ENCODE measurements at places on chromosomes 1 and 21.

DNA sequence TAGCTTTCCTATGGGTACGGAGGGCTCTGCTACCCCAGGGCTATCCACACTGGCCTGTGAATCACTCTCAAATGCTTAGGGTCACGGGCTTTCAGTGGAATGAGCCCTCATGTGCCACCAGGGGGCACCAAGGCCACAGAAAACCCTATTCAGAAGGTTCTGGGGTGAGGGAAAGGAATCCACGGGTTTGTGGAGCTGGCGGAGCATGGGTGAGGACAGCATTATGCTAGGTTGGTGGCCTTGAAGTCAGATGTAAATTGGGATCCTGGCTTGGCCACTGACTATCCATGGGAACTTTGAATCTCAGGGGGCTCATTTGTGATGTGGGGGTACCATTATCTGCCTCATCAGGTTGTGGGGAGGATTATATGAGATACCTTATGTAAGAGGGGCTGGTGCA is 5.1 kb upstream of the LAMTOR5 start:
- peak; percentile 25 for DNase-seq

- DNase-seq = no peak
Observed at GRCh38 chr21:28758042-28758882, 234.4 kb downstream of the LTN1 start.

- no peak for DNase-seq
Observed at GRCh38 chr1:157044326-157044725, 1.2 kb downstream of the ARHGEF11 start.

DNA sequence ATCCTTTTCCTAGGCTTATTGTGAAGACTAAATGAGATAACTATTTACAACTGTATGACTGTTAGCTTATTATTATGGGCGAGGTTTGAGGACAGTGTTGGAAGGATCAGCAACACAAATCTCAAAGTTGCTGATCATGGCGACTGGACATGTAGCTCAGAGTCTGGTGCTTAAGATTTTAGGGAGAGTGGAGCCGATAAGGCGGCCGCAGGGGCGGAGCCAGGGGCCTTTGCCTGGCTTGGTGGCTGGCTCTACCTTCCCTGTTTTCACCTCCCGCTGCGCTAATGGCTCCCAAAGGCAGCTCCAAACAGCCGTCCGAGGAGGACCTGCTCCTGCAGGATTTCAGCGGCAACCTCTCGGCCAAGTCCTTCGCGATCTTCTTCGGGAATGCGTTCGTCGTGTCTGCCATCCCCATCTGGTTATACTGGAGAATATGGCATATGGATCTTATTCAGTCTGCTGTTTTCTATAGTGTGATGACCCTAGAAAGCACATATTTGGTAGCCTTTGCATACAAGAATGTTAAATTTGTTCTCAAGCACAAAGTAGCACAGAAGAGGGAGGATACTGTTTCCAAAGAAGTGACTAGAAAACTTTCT is 45.5 kb downstream of the GIPC2 start:
- no peak for DNase-seq

GRCh38 chr1:17837233-17838030 is 82.3 kb downstream of the ACTL8 start:
- DNase-seq = no peak

- DNase-seq = no peak
Observed at GRCh38 chr1:22606161-22606560, 30.3 kb upstream of the C1QA start.

DNA sequence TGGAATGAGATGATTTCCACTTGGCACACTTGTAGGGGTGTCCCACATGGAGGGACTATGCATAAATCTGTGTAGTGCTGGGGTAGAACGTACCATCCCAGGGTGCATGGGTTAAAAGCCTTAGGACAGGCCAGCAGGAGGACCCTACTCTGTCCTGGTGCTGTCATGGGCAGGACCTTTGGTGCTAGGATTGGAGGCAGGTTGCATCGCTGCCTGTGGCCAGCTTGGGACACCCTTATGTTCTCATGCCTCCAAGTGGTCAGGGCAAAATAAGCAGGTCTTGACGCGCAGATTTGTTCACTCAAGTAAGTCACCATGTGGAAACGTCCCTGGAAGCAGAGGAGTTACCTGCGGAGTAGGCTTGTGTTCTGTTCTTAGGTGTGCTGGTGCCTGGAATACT is 49.5 kb upstream of the RAB3GAP2 start:
- no peak for DNase-seq

GRCh38 chr1:59180735-59181134 is 116.2 kb upstream of the FGGY start:
- no peak for DNase-seq

GRCh38 chr1:160779626-160780397 is 16.2 kb upstream of the LY9 start:
- no peak for DNase-seq

- DNase-seq = no peak
Observed at GRCh38 chr21:33299181-33299752, 25.5 kb upstream of the IFNAR1 start.

- DNase-seq = no peak
Observed at GRCh38 chr1:167836197-167836596, 77.7 kb downstream of the ADCY10 start.

DNA sequence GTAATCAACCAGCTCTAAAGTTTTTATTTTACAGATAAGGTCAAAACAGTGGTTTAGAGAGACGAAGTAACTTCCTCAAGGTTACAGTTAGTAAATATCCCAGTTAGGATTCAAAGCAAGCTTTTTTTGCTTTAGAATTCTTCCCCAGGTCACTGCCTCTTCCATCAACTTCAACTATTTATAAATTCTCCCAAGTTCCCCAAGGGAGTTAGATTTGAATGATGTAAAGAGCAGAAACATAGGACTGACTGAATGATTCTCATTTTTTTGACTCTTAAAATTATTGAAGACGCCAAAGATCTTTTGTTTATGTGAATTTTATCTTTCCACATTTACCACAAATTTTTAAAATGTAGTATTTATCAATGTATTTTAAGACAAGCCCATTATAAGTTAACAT is 4.1 kb downstream of the POGZ start:
- no peak for DNase-seq

DNA sequence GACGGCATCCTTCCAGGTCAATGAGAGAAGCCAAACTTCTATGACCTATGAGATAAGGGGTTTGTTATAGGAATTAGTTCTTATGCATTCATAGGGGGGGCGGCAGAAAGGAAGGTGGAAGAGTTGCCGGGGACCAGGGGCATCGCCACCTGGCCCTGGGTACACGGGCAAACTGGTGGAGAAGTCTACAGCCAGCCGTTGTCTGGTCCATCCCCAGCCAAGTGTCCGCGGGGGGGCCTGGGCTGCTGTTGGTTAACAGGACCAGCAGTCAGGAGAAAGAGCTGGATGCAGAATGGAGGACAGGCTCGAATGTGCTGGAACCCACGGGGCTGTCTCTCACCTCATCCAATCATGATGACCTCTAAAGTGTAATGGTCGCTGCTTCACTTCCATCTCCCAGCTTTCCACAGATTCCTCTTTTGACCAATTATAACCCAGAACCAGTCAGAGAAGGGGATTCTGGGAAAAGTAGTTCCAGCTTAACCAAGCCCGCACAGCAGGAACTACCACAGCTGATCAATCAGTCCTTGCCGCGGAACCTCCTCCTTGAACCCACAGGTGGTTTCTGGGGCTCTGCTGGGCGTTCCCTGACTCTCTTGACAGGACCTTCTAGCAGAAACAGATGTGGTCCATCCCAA is 17.8 kb downstream of the TMEM51 start:
- no peak for DNase-seq

GRCh38 chr1:204377800-204378668 is 18.3 kb upstream of the PLEKHA6 start:
- DNase-seq = peak; percentile 20

DNA sequence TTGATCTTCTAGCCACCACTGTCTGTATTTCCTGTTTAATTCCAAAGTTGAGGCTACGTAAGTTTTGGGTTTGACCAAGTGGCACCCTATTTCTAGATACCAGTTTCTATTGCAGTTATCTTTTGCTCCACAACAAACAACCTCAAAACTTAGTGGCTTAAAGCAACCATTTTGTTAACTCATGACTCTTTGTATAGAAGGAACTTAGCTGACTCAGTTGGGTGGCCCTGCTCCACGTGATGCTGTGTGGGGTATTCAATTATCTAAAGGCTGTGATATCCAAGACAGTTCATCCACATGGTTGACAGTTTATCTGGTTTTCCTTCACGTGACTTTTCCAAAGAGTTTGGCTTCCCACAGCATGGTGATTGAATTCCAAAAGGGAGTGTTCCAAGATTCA is 34.8 kb downstream of the PDC start:
- DNase-seq = no peak

DNA sequence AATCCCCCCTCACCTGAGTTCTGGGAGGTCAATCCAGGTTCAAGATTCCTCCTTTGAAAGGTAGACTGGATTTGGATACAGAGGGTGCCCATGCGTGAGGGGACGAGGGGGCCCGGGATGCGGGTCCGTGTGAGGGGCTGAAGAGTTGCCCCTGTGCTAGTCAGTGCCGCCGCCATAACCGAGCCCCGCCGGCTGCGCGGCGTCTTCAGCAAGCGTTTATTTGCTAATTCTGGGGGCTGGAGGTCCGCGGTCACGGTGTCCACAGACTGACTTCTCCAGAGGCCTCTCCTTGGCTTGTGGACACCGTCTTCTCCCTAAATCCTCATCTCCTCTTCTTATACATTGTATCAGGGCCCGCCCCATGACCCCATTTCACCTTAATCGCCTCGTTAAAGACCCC is 20.9 kb upstream of the SAMD11 start:
- DNase-seq = no peak

GRCh38 chr1:33709783-33710718 is 153.8 kb upstream of the HMGB4 start:
- no peak for DNase-seq

- DNase-seq = no peak
Observed at GRCh38 chr1:19456968-19457441, 28.3 kb downstream of the CAPZB start.

DNA sequence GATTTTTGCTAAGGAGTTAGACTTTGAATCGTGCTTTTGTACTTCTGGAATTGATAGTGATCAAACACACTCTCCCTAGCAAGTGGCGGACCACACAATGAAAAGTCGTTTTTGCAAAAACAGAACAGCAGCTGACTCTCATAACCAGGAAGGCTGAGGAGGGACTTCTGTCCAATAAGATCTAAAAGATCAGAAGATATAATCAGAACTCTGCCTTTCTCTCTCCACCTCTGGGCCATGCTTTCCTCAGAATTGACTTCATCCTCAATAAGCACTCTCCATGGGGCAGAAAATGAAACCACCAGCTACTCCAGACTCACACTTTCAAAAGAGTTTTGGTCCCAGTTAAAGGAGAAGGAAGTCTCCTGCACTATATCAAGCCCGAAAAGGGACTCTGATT is 55.3 kb upstream of the SAMD13 start:
- DNase-seq = no peak

- DNase-seq = no peak
Observed at GRCh38 chr1:166221316-166221715, 54.5 kb upstream of the FAM78B start.

- DNase-seq = peak; percentile 12
Observed at GRCh38 chr1:233294913-233295236, 650 bp downstream of the PCNX2 start.

DNA sequence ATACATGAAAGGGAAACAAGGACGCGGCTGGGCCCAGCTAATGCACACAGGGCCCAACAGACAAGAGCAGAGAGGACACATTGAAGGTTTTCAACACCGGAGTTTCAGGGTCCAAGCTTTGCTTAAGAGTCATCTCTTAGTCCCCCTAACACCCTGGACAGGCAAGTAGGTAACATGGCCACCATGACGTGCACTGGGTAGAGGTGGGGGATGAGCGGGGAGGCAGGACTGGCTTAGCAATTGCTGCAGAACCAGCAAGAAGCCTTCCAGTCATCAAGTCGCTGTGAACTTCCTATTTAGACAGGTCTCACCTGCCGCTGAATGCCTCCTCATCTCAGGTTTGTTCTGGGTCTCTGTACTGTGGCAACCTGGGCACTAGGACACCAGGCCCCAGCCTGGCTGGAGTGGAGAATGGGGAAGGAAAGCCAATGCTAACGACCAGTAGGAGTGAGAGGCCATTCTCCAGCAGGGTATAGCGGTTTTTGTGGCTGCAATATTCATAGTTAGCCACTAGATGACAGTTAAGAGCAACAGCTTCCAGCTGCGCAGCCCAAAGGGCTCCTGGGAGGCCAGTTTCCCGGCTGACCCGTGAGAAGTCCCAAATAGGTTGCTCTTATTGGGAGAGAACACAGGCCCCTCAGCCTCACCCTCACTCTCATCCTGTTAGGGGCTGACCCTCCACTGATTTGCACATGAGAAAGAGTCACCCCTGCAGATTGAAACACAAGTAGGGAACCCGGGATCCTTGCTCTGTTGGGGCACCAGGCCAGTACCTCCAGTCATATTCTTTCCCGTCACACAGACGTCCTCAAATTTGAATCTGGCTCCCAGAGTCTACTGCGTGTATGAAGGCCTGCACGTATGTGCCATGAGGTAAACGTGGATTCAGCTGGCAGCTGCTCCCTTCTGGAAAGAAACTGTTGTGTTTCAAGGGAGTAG is 6.0 kb upstream of the PIGC start:
- no peak for DNase-seq

DNA sequence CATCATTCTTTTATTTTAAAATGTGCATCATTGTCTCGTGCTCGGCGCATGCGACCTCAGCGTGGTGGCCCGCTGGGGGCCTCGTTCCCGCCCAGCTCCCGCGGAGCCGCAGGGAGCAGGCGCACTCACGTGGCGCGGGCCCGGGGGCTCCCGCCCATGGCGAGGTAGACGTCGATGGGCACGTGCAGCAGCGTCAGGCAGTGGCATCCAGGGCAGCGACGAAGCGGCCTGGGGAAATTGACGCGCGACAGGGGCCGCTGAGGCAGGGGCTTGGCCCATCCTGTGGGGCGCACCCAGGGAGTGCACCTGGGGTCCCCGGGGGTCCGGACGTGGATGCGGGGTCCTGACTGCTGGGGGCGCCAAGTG is 994 bp downstream of the FAM229A start:
- DNase-seq = no peak

- no peak for DNase-seq
Observed at GRCh38 chr1:225146478-225146877, 217.0 kb downstream of the DNAH14 start.

DNA sequence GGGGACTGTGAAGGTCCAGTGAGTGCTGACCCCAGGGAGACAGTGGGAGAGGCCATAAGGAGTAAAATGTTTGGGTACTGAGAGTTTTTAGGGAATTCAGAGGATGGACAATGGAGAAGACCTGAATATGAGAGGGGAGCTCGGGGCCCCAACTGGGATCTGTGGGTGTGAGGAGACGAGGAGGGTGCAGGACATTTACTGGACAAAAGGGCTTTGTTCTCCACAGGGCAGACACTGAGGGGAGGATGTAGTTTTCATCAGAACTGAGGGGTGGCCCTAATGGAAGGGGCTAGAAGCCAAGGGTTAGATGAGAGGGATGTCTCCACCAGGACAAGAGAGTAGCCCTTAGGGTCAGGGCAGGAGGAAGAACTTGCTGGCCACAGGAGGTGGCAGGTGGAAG is 30.0 kb downstream of the TMCC2 start:
- DNase-seq = no peak

DNA sequence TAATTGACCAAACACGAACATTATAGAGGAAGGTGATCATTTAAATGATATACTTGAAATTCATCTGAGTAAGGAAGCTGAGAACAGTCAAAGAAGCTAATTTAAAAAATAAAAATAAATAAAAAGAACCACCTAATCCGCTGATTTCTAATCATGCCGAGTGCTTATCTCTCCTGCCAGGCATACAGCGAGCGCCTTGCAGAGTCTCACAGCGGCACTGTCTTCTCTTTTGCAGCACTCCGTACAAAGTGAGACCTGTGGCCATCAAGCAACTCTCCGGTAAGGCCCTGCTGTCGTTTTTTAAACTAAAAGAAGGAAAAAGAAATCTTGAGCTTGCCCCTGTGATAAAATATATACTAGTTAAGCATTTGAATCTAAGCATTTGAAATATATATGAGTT is 45.3 kb downstream of the PDE9A start:
- DNase-seq = no peak
